Activated T-cell treated with anti-CD3 and anti-CD28 coated beads, Interleukin-2, amount 50 U/mL, for 4 hours (primary cell): ENCODE measurements at places on chromosomes 6 and 20. TPM values are rescaled to one million over a fixed set of nuclear protein-coding genes. Genes with fewer than 3 reads are reported as not detected.

GRCh38 chr20:39850821-39851330 is 838.2 kb downstream of the MAFB start:
- no peak for DNase-seq

GRCh38 chr20:33909331-33909921 is 84.3 kb upstream of the RALY start:
- no peak for DNase-seq

The JAG1 gene
- 0.33 TPM for total RNA-seq

GRCh38 chr6:120771019-120771418 is 563.3 kb downstream of the TBC1D32 start:
- DNase-seq: no peak

The TRIM26 gene
- total RNA-seq: 61.6 TPM

GRCh38 chr6:30696432-30696831 is 5.6 kb upstream of the NRM start:
- DNase-seq: no peak

DNA sequence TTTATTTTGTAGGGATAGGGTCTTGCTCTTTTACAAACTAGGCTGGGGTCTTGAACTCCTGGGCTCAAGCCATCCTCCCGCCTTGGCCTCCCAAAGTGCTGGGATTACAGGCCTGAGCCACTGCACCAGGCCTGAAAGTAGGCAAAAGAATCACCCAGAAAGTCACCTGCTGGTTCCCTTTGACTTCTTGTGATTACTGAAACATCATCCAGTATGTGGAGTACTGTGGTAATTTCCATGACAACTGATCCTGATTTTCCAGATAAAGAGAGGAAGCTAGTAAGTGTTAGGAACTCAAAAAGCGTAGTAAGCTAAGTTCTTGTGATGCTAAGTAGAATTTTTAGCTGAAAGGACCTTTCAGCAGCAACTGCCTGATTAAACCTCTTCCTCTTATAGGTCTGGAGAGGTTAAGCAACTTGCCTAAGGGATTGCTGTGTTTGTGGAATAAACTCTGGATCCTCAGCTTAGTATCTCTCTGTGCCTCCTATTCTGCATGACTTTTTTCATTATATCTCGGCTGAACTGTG is 16.8 kb downstream of the RALY start:
- no peak for DNase-seq
